Vagina (tissue), 2 donors: ENCODE measurements at places on chromosomes 7 and 10.

DNA sequence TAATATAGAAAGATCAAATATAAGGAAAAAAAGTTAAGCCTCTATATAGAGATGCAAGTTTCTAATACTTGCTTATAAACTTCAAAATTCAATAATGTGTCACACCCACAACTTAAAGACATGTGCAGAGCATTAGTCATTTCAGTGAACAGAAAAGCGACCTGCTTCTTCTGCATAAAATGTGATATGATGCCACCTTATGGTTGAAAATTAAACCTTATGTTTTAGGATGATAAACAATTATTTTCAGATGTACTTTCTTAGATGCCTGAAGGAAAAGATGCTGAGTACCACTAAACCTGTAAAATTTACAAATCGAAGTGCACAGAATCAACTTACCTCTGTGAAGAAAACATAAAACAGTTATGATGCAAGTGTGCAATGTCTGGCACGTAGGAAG, 96.0 kb downstream of the MTERF1 start:
- DNase-seq = no peak

- DNase-seq = no peak
Measured at GRCh38 chr7:91325726-91326125, 61.5 kb downstream of the FZD1 start.

GRCh38 chr10:5666008-5666840, at the start of gene ASB13:
Gene ASB13, minus strand, starts transcription at chr10:5666595. Its CDS starts 44 bp downstream, at chr10:5666551.
- DNase-seq = no peak

- no peak for DNase-seq
Measured at GRCh38 chr7:17234398-17235031, 63.9 kb upstream of the AHR start.

DNA sequence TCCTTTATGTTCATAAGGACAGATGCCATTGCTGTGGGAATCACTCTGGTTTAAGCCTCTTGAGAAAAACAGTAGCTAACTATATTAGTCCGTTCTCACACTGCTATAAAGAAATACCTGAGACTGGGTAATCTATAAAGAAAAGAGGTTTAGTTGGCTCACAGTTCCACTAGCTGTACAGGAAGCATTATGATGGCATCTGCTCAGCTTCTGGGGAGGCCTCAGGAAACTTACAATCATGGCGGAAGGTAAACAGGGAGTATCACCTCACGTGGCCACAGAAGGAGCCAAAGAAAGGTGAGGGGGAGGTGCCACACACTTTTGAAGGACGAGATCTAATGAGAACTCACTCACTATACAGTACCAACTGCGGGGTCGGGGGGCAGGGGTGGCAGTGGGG, 2.9 kb upstream of the CAV2 start:
- no peak for DNase-seq

DNA sequence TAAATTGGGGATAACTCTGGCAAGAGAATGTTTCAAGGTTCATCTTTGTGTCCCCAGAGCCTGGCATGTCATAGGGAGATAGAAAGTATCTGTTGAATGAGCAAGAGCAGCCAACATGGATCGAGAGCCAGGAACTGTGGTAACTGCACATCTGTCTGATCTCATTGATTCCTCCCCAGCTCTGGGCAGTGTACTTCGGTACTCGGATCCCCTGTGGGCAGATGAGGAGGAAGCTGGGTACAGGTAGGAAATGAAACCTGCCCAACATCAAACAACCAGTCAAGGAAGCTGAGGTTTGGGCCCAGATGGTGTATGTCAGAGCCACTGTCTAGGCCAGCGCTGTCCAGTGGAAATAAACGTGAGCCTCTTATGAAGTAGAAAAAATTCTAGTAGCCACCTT, 76.4 kb downstream of the GRK5 start:
- no peak for DNase-seq

- no peak for DNase-seq
Measured at GRCh38 chr7:131170440-131171271, 157.0 kb upstream of the MKLN1 start.
